Fibroblast of the aortic adventitia (primary cell): ENCODE measurements at places on chromosomes 7 and 10.

DNA sequence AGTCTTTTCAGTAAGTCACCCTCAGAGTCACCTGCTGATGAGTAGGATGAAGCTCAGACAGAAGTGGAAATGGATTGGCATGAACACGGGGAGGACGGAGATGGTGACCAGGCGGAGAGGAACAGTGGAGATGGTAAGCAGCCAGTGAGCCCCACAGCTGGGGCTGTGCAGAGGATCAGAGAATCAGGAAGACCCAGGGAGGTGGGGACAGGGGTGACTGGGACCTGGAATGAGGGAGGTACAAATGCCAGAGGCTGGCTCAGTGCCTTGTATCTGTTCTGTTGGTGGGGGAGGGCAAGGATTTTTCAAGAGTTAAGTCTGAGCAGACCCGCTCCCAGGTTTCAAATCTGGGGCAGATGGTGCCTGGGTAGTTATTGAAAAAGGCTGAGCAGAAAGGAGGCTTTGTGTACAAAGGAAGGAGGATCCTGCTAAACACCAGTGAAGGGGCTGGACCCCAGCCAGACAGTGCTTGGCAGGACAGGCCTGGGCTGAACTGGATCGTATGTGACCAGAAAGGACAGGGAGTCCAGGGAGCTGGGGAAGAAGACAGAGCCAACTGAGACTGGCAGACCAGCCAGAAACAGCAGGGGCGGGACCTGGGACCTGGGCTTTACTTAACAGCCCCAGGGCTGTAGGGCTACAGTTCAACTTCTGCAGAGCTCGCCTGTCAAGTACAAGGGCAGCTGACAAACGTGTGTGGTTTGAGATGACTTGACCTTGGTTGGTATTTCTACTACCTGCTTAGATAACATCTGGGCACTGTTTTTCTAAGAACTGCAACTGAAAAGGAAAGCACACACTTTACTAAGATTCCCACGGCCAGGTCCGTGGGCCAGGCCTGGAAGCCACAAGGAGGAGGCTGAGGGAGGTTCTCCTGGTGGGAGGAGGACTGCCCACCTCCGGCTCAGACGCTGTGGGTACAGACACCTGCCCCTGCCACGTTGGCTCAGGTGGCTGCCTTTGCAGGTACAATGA is 13.2 kb upstream of the FRMPD2 start:
- DNase-seq, result no peak

GRCh38 chr10:3897156-3897555 is 112.1 kb upstream of the KLF6 start:
- peak; percentile 60 for DNase-seq

DNA sequence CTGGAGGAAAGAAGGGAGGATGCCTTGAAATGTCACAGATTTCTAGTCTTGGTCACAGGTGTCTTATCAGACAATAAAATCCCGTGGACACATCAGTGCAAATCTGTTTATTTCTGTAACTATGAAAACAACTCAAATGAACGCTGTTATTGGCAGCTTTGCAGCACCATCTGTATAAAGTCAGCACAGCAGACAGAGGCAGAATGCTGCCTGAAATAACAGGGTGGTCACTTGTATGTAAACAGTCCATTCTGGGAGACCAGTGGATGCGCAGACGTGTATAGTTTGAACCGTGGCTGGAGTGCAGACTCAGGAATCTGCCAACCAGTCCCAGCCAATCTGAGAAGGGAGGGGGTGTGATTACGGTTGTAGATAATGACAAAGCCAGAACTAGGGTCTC is 54.8 kb downstream of the SEC23IP start:
- DNase-seq, result peak; percentile 22

DNA sequence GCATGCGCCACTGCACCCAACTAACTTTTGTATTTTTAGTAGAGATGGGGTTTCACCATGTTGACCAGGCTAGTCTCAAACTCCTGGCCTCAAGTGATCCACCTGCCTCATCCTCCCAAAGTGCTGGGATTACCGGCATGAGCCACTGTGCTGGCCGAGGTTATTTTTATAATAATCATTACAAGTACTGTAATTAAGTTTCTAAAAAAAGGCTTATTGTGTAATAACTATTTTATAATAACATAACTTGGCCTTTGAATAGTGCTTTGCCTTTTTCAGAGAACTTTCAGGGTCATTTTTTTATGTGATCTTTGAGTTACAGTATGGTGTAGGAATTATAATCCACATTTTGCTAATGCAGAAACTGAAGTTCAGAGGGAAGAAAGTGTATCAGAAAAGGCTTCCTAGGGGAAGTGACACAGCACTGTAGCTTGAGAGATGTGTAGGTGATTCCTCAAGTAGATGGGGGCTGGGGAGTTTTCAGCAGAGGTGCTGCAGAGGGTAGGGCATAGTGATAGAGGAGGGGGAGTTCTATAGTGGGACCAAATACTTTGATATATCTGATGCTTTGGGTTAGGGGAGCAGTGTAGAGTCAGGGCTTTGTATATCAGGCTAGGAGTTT is 9.2 kb upstream of the SYPL1 start:
- no peak for DNase-seq

DNA sequence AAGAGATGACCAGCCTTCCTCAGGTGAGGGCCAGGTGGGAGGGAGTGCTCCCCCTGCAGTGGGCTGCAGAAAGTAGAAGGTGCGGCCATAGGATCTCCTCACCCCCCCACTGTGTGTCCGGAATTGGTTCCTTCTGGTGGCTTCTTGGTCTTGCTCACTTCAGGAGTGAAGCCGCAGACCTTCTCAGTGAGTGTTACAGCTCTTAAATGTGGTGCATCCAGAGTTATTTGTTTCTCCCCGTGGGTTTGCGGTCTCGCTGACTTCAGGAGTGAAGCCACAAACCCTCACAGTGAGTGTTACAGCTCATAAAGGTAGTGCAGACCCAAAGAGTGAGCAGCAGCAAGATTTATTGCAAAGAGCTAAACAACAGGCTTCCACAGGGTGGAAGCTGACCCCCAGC is 90.3 kb upstream of the NPS start:
- DNase-seq, result no peak

DNA sequence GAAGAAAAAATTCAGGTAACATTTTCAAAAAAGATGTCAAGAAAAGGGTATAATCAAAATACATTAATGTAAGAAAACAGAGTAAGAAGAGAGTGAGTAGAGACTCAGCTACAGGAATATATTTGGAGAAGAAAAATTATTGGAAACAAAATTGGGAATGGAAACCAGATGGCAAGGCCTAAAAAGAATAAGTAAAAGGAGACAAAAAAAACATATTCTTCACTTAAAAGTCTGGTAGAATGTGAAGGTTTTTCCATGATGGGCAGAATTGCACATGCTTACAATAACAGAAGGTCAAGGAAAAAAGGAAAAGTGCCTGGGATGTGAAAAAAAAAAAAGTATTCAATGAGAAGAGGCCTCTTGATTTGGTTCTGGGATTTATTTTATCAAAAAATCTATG is 1061.8 kb upstream of the LRRTM3 start:
- DNase-seq, result no peak

GRCh38 chr7:106182904-106183303 is 70.8 kb upstream of the SYPL1 start:
- no peak for DNase-seq

DNA sequence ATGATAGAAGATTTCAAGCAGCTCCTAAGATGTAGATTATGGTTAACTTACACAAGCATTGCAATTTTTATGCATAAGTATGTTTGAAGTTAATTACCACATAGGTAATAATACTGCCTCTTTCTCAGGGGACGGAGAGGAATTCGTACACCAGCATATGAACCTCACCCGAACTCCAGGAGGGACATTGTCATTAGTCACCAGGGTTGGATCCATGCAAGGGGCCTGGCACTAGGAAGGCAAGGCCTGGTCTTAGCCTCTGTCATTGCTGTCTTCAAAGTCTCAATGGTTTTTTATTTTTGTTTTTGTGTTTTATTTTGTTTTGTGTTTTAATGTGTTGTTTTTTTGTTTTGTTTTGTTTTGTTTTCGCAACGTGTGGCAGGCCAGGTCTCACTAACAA is 145.6 kb upstream of the PPP2R2D start:
- DNase-seq, result no peak

GRCh38 chr7:133539016-133539415 is 286.1 kb downstream of the EXOC4 start:
- DNase-seq, result no peak

- no peak for DNase-seq
These were observed 12.2 kb downstream of the ATP6V0E2 start for GRCh38 chr7:149886018-149886415.

DNA sequence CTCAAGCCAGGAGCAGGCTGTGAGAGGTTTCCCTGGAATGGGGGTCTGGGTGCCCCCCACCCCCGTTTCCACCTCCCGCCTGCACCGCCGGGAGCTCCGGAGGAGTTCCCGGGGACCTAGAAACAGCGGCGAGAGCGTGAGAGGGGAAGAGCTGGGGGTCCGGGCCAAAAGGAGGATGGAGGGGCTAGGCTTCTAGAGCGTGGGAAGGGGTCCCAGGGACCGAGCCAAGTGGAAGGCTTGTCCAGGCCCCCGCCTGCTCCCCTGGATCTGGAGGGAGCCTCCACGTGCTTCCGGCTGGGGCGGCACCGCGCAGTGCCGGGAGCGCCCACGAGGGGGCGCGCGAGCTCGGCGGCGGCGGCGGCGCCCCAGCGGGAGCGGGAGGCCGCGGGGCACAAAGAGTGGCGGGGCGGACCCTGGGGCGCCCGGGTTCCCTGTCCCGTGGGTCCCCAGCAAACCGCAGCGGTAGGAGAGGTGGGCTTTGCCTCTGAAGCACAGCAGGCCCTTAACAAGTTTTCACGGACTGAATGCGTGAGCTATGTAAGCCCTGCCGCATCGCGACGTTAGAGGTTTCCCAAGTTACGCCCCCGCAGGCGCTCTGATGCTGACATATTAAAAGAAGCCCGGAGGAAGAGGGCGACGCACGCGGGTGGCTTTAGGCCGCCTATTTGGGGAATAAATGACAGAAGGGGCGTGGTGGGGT is 104.4 kb upstream of the LRRC4 start:
- peak; percentile 48 for DNase-seq

GRCh38 chr7:21753071-21753470 is 192.6 kb downstream of the CDCA7L start:
- no peak for DNase-seq

DNA sequence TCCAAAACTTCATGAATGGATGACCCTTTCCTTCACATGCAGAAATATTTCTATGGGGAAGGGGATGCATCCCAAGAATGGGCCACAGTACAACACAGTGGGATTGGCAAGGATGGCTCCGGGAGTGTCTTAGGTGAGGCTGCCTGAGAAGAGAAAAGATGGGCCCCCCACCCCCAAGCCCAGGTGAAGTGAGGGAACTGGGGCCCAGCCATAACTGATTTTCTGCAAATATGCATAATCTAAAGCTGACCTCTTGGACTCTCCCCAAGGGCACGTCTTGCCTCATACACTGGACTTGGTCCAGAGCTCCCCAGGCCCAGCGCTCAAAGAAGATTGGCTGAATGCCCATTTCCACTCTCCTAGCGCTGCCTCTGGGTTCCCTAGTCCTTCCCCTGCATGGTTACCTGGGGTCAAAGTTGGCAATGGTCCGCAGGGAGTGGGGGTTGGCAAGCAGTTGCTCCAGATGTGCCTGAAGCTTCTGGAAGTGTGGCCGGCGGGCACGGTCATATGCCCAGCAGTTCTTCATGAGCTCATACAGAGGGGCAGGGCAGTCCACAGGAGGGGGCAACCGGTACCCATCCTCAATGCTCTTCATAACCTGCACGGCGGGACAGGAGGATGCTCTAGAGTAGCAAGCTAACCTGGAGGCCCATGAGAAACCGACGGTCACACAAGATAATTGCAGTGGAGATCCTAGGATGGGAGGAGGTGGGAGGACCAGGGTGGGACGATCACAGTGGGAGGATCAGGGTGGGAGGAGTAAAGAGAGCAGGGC is 12.3 kb downstream of the ZYX start:
- DNase-seq, result peak; percentile 53

- no peak for DNase-seq
These were observed 16.2 kb upstream of the ICA1 start for GRCh38 chr7:8278183-8278582.

DNA sequence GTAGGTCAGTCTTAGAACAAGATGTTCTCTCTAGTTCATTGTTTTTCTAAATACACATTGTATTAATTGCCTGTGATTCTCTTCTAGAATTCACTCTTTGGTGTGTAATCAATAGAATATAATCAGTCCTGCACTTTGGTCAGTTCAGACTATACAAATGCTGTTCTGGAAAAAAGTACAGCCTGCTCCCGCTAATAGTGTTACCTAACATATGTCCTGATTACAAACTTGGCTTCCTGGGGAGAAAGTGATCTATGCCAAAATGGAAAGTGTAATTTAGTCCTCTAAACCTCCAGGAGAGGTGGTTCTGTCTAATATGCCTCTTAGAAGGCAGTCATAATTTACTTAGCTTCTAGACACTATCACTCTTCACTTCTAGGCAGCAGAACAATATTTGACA is 215.5 kb downstream of the SEMA3D start:
- peak; percentile 33 for DNase-seq

- no peak for DNase-seq
These were observed 9.8 kb upstream of the AGK start for GRCh38 chr7:141541375-141541774.

GRCh38 chr7:87837597-87837996 is 38.6 kb downstream of the SLC25A40 start:
- DNase-seq, result no peak

DNA sequence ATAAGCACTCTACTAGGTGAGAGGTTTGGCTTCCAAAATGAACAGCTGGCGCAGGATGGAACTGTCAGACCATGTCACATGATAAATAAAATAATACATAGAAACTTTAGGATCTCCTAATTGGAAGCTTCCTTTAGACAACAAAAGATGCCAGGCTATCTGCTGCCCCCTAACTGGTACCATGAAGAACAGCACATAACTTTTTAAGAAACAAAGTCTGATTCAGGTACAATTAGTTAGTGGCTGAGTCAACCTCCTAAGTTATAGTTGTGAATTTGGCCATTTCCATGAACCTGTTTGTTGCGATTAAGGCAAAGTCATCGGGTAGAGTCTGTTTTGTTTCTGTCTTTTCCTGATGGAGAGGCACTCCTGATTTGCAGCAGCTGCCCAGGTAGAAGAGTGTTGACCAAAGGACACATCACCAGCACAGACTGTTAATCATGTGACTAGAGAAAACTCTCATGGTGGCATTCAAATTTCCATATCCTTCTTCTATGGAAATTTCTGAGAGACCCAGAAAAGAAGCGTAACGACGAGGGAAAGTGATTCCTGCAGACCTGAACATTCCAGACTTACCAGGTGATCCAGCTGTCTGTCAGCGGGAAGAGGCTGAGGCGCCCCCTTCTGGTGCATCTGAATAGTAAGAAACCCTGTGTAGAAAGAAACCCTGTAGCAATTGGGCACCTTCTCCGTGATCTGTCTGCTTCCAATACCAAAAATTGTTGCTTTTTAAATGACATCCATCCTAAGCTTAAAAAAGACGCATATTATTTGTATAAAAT is 8.6 kb upstream of the INHBA start:
- no peak for DNase-seq

GRCh38 chr10:26801274-26801673 is 59.5 kb downstream of the ABI1 start:
- DNase-seq, result no peak

DNA sequence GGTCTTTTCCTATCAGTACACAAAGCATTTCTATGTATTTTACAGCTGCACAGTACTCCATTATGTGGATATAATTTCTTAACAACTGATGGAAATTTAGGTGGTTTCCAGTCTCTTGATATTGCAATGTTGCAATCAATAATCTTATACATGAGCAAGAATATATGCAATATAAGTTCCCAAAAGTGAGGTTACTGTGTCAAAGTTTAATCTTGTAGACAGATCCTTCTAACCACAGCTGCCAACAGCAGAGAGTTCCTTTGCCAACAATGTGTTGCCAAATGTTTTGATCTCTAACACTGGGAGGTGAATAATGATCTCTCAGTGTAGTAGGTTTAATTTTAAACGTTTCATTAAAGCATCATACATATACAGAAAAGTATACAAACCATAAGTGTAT is 54.5 kb downstream of the CUL2 start:
- DNase-seq, result peak; percentile 26
